ENCODE measurements at places on chromosomes 2 and 18.

DNA sequence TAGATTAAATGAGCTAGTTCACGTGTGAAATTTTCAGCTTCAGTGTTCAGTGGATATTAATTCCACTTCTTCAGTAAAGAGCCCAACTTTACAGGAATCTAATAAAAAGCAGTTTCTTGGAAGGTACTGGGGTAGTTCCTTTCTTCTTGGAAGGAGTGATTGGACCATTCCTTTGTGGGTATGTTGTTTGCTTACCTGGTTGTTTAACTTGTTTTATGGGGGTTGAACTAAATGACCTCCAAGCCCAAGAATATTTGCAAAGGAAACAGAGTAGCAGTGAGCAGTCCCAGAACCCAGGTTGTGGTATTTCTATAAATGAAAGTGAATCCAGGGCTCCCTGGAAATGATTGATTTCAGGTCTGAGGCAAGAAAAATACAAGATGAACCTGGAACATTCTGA, 31.4 kb downstream of the KCNJ13 start:
- no peak for DNase-seq

DNA sequence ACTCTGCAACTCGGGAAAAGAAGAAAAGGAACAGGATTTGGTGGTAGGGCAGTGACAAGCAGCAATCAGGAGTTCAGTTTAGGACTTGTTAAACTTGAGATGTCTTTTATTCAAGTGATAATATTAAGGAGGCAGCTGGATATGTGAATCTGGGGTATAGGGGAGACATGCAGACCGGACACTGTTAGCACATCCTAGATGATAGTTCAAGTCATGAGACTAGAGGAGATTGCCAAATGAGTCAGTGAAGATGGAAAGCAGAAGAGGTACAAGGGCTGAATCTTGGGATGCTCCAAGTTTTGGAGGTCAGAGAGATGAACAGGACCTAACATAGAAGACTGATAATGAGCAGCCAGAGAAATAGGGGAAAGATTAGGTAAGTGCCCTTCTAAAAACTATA, 69.5 kb upstream of the PSME4 start:
- no peak for DNase-seq

- no peak for DNase-seq
These were observed 19.2 kb downstream of the CCDC138 start for GRCh38 chr2:108805782-108806181.

DNA sequence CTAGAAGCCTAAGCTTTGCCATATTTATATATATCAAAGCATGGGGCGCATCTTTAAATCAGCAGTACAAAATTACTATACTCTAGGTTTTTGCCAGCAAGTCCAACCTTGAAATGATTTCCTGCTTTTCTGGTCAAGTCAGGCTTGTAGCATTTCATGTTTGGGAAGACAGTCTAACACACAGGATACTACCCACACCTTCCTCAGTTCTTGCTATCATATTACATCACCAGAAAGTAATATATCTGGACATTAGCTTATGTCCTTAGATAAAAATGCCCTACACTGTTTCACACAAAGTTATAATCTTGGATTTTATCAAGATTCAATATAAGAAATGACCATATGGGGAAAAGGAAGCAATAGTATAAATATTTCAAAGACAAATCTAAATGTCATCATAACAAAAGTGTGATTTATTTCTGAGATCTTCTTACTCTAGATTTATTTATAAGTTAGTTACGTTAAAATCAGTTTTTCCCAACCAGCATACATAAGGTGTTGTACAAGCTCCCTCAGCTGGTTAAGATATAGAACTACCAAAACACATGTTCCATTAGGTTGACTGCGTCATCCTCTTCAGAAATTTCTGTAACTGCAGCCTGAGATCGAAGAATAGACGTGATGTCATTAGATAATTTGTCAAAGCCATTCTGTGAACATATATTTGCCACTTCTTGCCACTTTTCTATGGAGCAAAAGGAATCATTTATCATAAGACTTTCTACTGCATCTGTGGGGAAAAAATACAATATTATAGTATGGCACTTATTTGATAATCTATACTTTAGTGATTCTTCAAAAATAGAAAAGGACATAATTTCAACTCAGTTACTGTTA, 56.6 kb downstream of the CLHC1 start:
- DNase-seq: no peak

DNA sequence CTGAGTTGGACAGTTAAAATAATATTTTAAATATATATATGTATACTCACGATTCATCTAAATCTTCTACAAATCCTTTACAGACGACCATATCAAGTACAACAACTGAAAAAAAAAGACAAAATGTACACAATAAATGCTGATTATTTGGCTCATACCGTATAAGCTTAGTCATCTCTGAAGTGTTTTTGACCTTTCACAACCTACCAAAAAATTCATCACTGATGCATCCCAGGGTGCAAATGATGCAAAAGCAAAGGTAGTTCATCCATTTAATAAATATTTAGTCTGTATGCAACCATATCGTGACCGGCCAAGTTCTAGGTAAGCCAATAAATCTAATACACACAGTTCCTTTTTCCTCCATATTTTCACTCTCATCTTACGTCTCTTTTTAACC, 1.1 kb downstream of the TMX3 start:
- no peak for DNase-seq

- no peak for DNase-seq
These were observed 17.8 kb upstream of the BMP10 start for GRCh38 chr2:68889021-68889420.

DNA sequence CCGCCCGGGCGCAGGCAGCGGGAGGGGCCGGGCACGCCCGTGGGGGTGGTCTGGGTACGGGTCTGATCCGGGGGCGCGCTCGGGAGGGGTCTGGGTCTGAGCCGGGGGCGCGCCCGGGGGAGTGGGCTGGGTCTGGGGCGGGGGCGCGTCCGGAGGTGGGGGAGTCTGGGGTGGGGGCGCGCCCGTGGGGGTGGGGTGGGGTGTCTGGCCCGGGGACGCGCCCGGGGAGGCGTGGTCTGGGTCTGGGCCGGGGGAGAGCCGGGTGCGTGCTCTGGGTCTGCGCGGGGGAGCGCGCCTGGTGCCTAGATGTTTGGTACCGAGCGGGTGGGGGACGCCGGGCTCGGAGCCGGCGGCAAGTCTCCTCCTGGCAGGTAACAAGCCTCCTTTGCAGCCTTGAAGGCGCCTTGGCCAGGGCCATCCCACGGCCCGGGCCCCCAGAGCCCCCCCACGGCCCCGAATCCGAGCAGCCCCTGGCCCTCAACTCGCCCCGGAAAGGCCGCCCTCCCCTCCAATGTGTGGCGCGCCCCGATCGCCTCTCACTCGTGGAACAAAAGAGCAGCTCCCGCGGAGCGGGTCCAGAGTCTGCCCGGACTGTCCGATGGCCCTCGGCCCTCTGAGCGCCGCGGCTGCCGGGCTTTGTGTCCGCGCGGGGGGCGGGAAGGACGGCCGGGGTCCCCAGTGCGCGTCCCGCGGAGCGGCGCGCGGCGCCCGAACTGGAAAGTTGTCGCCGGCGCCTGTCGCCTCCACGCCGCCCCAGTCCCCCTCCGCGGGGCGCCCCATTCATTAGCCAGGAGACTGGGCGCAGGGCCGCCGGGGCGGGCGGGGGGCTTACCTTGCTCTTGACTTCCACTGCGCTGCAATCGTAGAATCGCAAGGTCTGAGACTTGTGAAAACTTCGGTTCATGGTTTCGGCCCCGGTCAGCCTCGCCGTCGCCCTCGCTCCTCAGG, 595 bp downstream of the PARD6G start:
- no peak for DNase-seq

- no peak for DNase-seq
These were observed 1.9 kb downstream of the TTL start for GRCh38 chr2:112483831-112484230.

DNA sequence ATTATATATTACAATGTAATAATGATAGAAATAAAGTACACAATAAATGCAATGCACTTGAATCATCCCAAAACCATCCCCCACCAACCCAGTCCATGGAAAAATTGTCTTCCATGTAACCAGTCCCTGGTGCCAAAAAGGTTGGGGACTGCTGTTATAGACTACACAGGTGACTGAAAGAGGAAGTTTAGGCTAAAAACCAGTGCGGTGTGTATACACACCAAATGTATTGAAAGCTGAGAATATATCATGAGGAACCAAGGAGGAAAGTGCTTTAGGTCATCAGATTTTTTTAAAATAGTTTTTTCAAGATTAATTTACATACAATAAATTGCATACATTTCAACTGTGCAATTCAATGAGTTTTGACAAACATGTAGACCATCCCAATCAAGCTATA, 20.5 kb upstream of the C1D start:
- DNase-seq: no peak

GRCh38 chr2:76323381-76323780, 612.7 kb upstream of the GCFC2 start:
- DNase-seq: no peak

GRCh38 chr18:61333271-61333745, at the start of gene CDH20:
Gene CDH20, plus strand, starts transcription at chr18:61333430.
- DNase-seq: no peak

DNA sequence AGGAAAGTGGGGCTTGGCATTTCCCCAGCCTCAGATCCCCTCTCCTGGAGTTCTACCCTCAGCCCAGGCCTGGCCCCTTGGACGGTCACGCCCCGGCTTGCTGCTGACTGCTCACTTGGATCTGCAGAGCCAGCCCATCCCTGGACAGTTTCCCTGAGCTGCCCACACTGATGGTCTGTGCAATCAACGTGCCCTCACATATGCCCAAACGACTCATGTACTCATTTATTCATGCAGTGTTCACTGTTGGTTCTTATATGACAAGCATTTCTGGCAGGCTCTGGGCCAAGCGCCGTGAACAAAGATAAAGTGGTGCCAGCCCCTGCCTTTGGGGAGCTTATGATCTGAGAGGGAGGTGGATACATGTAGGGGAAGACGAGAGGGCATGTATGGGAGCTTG, 20.3 kb upstream of the GLI2 start:
- DNase-seq: no peak

DNA sequence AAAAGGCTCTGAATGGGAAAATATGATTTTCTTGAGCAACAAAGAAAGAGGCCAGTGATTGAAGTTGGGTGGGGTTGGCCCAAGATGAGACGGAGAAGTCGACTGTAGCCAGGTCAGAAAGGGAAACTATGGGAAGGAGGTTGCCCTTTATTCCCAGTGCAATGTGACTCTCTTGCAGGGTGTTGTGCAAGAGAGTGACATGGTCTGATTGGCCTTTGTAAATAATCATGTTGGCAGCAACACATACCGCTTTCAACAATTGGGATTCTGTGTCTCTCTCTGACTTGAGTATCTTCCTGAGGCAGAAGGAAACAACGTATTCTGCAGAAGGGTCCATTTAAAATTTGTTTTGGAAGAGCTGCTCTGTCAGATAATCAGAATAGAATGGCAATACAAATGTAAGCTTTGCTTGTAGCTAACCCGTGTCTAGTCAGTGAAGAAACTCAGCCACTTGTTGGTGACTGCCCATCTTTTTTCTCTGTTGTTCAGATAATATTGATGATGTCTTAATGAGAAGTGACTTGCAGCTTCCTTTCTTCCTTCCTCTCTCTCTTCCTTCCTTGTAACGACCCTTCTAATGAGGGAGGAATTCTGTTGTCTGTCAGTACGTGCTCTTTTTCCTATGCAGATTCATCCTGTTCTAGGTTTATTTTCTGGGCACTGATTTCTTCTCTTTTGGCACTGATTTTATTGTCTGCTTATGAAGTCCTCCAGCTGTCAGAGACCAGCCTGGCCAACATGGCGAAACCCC, 311.0 kb upstream of the FAM98A start:
- no peak for DNase-seq

GRCh38 chr2:60152226-60152833, 401.1 kb downstream of the BCL11A start:
- DNase-seq: no peak

DNA sequence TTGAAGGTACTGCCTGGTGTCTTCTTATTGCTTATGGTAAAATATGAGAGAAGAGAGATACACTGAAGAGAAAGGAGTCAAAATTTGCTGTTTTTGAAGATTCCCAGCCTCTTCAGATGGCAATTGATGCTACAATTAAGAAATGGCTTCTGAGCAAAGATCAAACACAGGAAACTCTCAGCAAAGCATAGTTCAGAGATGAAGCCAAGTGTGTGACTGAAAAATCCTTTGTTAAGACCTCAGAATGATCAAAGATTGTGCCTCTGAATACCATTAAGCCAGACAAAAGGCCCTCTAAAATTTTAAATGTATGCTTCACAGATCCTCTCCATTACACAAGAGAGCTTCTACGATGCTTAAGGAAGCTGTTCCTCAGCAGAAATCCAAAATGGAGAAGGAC, 216.3 kb downstream of the UXS1 start:
- no peak for DNase-seq

GRCh38 chr2:239252801-239253200, 148.0 kb downstream of the HDAC4 start:
- peak; percentile 75 for DNase-seq

DNA sequence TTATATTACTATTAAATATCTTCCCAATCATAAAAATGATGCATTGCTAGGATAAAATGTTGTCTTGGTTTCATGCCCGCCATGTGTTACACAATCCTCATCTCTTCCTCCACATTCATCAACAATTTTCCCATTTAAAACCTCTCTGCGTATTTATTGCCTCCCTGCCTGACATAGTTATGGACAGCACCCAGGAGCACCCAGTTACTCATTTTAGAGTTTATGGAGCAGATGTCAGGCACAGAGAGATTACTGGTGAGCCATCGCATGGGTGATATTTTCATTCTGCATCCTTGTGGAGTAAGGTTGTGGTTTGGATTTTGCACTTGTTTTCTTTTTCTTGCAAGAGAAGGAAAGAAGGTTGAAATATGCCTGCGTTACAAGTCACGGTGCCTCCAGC, 116.7 kb upstream of the NPAS2 start:
- DNase-seq: no peak

DNA sequence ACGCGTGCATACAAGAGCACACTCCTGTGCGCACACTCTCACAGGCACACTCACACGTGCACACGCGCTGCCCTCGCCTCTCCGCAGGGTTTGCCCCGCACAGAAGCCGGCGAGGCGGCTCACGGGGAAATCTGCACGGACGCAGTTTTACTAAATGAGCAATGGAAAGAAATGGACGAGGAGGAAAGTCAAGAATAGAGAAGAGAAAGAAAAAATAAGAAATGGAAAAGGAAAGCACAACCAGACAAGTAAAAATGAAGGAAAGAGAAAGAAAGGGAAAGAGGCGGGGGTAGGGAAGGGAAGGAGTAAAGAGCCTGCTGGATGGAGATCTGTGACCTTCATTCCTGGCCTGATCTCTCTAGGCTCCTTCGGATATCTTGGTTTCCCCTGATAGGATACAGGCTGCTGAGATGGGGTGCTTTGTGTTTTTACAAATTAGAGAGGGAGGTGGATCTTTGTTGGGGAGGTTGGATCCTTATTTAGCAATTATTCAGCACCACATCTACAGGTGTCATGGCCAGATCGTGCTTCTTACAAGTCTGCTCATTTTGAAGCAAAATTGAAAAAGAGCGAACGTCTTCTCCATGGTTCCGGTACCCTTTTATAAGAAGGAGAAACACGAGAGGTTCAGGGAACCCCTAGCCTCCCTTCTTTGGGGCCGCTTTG, 693 bp upstream of the LRP2 start:
- no peak for DNase-seq

DNA sequence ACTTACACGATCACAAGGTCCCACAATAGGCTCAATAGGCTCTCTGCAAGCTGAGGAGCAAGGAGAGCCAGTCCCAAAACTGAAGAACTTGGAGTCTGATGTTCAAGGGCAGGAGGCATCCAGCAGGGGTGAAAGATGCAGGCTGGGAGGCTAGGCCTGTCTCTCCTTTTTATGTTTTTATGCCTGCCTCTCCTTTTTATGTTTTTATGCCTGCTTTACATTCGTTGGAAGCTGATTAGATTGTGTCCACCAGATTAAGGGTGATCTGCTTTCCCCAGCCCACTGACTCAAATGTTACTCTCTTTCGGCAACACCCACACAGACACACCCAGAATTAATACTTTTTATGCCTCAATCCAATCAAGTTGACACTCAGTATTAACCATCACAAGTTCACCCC, 9.9 kb upstream of the GYPC start:
- DNase-seq: no peak
